CD4-positive, alpha-beta T cell treated with Interleukin-17A for 1 hour (primary cell): ENCODE measurements at places on chromosomes 7 and 10.

DNA sequence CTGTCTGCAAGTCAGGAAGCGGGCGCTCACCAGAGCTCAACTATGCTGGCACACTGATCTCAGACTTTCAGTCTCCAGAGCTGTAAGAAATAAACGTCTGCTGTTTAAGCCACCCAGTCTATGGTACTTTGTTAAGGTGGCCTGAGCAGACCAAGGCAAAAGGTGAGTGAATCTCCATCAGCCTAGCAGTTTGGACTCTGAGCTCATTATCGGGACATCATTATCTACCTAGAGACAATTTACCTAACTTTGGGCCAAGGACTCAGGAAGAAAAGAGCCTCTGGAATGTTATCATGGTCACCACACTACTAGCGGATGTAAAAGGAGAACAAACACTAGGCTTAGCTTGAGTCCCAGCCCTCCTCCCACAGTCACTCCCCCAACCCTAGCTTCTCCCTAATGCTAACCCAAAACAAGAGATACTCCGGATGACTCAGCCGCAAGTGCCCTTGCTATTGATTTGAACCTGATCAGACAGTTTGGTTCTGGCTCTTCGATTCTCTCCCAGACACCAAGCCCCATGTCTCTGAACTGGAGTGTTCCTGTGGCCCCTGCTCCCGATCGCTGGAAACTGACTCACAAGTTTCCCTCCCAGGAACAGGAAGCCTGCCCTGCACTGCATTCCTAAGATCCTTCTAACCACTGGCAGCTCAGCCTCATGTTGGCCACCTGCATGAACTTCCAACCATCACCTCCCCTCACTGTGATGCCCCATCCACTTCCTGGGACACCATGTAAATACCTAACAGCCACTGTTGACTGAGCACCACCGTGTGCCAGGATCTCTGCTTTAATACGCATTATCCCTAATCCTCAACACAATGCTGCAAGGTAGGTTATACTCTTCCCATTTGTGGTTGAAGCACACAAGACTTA, 34.5 kb downstream of the CREB3L2 start:
- DNase-seq, result no peak

DNA sequence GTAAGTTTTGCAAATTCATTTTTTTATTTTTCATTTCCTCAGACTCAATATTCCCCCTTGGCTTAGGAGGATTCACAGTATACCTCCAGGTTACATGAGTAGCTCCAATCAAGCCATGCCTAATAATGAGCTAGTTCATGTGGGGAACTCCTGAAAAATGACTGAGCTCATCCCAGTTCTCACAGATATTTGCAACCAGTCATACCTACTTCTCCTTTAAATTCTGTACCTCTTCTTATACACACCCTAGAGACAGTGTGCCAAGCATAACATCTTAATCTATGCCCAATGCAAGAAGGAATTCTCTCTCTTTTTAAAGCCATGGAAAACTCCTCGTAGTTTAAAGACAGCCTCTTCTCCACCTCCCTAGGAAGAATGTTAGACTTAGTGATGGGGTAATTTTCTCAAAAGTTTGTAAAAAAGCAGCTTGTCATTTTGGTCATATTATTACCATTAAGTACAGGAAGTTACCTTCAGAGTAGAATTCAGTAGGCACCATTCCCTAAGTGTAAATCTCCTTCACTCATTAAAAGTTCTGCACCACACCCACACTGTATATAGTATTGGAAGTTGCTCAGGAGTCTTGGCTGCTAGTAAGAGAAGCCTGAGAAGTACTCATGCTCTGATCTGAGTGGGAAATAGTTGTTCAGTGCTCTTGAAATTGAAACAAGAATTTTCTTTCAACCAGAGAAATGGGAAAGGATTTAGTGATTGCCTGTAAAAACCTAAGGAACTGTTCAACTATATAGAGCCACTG, 72.7 kb downstream of the PTPRZ1 start:
- DNase-seq, result no peak

- DNase-seq, result no peak
Measured at GRCh38 chr10:88886557-88886956, 6.5 kb downstream of the STAMBPL1 start.

DNA sequence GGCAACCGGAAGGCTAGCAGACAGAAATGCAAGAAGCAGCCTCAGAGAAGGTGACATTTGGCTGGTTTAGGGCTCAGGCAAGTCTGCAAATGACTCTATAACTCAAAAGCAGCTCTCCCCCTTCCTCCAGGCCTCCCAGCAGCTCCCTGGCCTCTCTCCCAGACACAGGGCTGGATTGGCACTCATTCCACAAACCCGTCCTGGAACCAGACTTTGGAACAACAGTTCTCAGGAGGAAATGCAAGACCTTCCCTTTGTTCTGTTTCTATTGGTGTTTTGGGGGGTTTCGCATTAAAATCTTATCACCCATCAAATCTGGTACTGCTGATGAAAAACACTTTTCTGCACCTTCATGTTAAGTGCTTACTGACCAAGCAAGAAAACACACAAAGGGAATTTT, 40.3 kb upstream of the EFCAB10 start:
- no peak for DNase-seq

- DNase-seq, result no peak
Measured at GRCh38 chr10:77539147-77539935, 98.3 kb downstream of the KCNMA1 start.

GRCh38 chr10:50593523-50594376, 30.0 kb downstream of the SGMS1 start:
- no peak for DNase-seq

GRCh38 chr7:132239422-132239994, 336.8 kb downstream of the PLXNA4 start:
- no peak for DNase-seq

DNA sequence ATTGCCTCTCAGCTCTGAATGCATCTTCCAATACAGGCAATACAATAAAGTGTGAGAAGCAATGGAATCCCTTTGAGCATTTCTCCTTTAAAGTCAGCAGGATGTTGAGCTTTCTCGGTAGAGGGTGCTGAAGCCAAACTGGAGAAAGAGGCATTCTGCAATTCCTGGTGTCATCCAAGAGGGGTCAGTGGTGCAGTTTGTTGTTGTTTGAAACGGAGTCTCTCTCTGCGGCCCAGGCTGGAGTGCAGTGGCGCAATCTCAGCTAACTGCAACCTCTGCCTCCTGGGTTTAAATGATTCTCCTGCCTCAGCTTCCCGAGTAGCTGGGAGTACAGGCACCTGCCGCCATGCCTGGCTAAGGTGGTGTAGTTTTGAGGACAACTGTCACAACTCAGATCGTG, 486.5 kb downstream of the CALN1 start:
- DNase-seq, result no peak

- no peak for DNase-seq
Measured at GRCh38 chr7:21542891-21543527, at the start of gene DNAH11. Gene DNAH11, plus strand, starts transcription at chr7:21543039. Its CDS starts 207 bp downstream, at chr7:21543246.

DNA sequence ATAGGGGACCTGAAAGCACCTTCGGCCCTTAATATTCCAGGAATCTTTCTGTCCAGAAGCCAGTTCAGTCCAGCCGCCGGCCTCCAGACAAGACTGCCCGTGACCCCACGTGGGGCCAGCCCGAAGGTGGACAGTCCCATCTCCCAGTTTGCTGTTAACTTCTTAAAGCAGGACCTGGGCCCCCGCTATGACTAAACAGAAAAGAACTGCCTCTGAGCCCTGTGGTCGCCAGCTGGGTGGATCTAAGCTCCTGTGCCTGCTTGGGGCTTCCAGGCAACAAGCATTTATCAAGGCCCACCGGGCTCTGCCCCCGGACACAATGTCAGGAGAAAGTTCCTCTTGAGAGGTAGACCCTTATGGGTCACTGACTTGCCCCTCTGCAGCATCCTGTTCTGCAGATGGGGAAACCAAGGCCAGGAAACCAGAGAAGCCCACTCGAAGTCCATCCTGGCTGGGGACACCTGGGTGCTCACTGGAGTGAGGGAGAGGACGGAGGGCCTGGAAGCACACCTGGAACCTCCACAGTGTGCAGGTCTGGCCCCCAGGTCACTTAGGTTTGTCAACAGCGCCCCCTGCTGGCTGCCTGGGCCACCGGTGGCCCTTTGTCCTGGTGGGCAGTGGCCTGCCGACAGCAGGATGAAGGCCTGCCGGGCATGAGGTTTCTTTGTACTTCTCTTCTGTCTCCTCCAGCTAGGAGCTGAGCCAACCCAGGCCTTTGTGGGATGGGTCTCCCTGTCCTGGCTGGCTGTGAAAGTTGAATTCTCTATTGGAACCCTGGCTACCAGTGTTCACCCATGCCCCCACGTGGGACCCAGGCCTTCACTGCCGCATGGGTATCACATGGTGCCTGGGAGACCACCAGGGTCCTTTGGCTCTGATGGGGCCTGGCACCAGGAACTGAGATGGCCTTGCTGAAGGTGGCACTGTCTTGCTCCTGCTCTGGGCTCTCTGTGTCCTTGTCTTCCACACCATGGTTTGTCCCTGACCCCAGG, 128.0 kb downstream of the ZMIZ1 start:
- DNase-seq, result peak; percentile 70

DNA sequence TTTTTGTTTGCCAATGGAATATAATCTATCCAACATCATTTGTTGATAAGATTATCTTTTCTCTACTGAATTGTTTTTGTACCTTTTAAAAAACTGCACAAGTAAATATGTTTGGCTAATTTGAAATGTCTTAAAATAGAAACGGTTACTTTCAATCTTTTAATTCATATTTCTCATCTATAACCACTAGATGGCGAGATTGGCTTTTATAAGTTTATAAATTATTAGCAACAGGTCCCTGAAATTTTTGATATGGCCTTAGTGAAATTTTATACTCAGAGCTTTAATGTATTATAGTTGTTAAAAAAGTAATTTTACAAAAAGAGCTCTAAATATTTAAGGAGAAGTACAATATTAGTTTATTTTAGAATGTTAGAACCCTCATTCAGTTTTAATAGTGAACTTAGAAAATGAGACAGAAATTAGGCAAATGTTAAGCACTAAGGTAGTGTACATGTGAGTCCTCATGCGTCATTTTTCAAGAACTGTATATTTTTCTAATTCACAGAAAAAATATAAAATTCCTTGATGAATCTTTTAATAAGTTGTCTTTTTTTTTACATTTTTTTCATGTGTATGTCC, 592.5 kb downstream of the ARL4A start:
- DNase-seq, result peak; percentile 25

DNA sequence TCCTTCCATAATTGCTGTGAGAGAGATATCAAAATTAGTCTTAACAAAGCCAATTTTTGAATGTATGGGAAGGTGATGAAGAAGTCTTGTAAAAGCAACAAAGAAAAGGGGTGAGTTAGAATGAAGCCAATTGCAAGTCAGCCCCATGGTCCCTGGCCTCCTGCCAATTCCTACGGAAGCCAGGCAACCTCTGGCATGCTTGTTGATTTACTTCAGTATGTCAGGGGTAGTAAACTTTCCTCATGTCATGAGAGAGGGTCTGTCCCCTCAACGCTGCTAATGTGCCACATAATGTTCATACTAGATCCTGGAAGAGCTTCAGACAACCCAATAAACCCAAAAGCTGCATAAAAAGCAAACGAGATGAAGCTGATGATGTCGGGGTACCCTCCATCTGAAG, 159.1 kb upstream of the YAE1 start:
- DNase-seq, result no peak

DNA sequence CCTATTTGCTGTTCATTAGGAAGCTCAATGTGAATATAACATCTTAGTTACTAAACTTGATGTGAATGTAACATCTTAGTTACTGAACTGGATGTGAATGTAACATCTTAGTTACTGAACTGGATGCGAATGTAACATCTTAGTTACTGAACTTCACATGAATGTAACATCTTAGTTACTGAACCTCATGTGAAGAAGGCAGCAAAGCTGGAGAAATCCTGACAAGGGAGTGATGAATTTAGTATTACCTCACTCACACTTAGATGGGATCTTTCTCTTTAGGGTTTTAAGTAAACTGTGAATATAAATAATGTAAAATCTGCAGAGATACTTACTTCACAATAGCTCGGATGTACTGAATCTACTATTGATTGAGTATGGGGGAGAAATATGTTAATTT, 73.6 kb downstream of the ETV1 start:
- DNase-seq, result no peak

DNA sequence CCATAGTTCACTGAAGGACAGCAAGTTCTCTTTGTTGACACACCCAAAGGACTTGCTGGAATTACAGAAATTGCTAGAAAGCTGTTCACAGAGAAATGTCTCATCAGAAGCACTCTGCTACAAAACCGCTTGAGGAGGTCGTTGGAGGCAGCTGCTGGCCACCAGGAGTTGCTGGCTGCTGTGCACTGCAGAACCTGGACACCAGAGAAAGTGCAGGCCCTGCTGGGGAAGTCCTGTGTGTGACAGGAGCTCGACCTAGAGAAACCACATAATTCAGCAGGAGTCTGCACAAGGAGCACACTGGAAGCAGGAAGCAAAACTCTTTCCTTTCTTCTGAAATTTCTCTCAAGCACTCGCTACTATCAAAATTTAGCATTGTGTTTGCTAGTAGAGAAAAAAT, 461.5 kb upstream of the GHITM start:
- no peak for DNase-seq
